Stimulated activated CD8-positive, alpha-beta memory T cell treated with anti-CD3 and anti-CD28 coated beads, Interleukin-7, amount 100 ng/mL, for 1 hour (primary cell): ENCODE measurements at places on chromosomes 7 and 10.

GRCh38 chr7:140304191-140304799 is 94.0 kb downstream of the SLC37A3 start:
- DNase-seq, result no peak

DNA sequence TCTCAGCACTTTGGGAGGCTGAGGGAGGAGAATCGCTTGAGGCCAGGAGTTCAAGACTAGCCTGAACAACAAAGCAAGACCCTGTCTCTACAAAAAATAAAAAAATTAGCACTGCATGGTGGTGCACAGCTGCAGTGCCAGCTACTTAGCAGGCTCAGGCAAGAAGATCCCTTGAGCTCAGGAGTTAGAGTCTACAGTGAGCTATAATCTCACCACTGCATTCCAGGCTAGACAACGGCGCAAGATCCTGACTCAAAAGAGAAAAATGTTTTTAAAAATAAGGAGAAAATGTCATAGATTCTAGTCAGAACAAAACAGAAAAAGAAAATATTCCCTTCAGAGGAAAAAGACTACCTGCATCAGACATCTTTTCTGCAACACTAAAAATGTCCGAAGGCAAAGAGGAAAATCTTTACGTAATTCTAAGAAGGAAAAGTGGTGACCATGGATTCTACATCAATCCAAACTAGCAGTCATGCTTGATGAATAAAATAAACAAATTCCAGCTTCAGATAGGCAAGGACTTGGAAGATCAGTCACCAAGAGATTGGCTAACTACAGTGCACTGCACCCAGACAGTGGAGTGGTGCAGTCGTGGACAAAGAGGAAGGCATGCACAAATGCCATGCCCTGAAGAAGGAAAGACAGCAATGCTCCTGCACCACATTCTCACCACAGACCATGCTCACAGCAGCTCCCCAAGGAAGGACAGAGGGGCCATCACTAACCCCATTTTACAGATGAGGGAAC is 54.3 kb downstream of the ERCC6 start:
- DNase-seq, result no peak

DNA sequence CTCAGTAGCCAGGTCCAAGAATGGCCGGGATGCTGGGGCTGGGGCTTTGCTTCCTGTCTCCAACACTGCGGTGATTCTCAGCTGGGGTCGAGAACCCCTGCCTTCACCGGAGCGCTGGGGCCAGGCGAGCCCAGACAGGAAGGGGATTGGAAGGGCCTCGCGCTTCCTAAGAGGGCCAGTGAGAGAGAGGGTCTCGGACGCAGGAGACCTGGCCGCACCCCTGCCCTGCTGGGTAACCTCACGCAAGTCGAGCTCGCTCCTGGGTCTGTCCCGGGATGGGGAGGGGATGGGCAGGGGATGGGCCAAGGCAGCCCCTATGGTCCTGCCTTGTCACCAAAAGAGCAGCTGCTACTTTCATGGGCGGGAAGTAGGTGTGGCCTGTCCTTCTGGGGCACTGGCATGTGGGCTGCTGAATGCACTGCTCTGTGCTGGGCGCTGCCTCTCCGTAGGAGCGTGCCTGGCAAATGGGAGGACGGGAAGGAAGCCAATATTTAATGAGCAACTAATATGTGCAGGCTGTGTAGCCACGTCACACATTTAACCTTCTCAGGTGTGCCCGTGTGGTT is 20.0 kb downstream of the KCNK18 start:
- DNase-seq, result no peak

DNA sequence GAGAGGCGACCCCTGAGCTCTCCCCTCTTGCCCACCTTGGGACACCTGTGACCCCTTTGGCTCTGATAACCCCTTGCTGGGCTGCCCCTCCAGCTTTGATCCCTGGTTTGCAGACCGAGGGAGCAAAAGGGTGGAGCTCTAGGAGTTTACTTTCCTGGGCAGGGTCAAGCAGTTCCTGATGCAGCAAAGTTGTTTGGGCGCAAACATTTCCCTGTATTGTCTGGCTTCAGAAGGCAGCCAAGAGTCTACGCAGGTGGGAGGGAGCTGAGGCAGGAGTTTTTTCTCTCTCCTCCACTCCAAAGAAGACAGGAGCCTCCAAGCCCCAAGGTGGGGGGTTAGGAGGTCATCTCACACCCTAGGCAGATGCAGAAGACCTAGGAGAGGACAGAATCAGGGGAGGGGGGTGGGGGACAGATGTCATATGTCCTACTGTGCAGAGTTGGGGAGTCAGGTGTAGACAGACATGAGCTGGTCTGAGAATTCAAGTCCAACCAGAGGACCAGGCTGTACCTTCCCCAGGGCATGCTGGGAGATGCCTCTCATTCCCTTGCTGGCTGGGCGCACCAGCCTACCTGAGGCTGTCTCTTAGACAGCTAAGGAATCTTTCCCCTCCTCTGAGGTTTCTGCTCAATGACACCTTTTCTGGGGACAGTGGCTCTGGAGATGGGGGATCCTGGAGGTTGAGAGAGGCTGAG is 20.5 kb downstream of the TMEM270 start:
- DNase-seq, result no peak

GRCh38 chr7:27103489-27104226 is 1.2 kb upstream of the HOXA2 start:
- no peak for DNase-seq

- no peak for DNase-seq
Observed at GRCh38 chr7:24508316-24508715, 64.9 kb upstream of the PALS2 start.
